ENCODE measurements at places on chromosomes 12 and 14.

- no peak for DNase-seq
Observed at GRCh38 chr12:58731096-58731495, 189.2 kb downstream of the LRIG3 start.

DNA sequence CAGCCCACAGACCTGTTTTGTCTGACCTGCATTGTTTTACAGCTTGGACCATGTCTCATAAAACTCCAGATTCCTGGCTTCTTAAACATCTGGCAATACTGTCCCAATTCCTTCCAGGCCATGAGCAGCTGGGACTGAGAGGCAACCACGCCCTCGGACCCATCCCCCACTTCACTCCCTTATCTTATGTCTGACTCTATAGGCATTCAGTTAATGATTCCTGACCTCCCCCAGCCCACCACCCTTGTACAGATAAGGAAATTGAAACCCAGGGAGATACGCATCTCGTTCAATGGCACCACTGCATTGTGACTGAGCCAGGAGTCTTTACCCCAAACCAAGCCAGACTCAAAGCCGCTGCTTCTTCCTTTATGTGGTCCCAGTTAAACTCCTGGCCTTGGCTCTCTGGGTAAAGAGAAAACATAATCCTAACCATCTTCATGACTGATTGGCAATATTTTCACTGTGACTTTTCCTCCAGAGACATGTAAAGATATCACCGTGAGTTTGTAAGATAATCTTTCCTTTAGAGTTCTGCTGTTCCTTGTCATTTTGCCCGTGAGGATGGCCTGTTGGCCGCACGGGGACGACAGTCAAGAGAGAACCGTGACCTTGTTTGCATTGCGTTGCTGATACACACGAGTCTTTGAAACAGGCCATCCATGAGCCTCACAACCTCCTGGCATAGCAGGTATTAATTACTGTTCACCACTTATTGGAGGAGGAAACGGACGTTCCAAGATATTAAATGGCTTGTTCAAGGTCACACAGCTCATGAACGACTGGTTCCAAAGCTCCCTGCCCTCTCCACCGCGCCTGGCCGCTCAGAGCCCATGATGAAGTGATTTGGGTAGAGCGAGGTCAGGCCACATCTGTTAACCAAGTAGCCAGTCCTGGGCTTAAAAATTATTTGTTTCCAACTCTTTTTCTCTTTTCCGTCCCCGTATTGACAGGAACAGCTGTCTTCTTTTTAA, 39.4 kb downstream of the MAP1LC3B2 start:
- DNase-seq, result no peak

DNA sequence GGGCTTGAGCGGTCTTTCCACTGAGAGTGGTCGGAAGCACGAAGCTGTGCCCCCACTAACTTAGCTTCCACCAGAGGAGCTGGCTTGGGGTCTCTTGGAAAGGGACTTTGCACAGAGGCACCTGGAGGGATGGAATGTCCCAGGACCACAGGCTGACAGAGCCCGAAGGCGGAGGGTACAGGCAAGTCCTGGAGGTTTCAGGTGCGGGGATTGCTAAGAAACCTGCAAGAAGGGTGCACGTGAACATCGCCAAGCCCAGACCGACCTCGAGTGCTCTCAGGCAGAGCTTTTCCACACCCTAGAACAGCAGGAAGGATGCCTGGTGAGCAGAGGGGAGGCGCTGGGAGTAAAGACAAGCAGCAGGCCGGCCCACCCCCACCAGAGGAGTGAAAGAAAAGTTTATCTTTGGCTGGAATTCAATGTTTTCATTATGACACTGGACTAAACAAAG, 61.6 kb downstream of the SERPINA3 start:
- peak; percentile 1 for DNase-seq

DNA sequence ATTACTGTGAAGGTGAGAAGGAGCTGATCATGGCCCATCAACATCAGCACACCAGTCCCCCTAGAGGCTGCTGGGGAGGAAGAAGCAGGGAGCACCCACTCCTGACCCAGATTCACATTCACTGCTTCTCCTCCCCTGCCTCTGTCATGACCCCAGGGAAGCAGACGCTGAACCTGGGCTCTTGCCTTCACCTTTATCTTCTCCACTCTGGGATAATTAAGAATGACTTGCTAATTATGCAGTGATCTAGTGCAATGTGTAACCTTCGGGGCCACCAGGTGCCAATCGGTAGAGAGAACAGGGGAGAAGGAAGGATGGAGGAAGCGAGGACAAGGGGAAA, 44.4 kb upstream of the IQSEC3 start:
- DNase-seq, result no peak

DNA sequence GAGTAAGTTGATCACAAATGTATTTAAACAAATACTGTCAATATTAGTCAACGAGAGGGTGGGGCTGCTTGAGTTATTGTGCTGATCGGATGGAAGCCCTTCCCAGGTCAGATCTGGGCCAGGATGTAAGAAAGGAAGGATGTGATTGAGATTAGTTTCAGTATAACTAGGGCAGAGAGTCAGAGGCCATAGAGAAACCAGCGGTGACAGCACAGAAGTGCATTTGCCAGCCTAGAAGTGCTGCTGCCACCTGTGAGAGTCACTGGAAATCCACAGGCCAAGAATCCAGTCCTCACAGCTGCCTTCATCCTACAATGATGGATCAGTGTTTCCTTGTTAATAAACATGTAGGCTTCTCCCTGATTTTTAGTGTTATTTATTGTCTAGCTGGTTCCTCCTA, 9.8 kb upstream of the FERMT2 start:
- DNase-seq, result no peak

GRCh38 chr12:47391566-47391965, 311.8 kb upstream of the AMIGO2 start:
- DNase-seq, result no peak

GRCh38 chr14:94964181-94964580, 193.1 kb downstream of the DICER1 start:
- DNase-seq, result no peak

- DNase-seq, result peak; percentile 46
Observed at GRCh38 chr12:67710582-67710981, 62.0 kb downstream of the DYRK2 start.

Measured in A172 (cell line).